Inflammatory macrophage treated with lipopolysaccharide for 4 hours (primary cell): ENCODE measurements at places on chromosomes 5 and 9.

DNA sequence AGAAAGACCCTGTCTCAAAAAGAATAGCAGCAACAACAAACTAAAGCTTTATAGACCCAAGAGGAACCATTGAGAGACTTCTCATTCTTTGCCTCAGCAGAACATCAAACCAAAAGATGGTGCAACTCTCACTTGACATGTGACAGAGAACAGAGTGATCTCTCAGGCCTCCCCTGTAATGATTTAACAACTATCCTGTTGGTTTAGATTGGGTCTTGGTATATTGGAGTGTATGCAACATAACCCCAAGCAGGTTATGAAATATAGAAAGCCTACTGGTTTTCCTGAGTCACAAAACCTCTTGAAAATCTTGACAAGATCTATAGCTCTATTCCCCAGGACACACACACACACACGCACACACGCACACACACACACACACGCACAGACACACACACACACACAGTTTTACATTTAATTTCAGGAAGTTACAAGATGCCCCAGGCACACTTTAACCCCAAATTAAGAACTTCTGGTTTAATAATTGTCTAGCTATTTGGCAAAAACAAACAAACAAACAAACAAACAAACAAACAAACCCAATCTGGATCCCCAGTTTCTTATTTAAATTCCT lies 6.5 kb upstream of the FGF1 start:
- DNase-seq: peak; percentile 62

DNA sequence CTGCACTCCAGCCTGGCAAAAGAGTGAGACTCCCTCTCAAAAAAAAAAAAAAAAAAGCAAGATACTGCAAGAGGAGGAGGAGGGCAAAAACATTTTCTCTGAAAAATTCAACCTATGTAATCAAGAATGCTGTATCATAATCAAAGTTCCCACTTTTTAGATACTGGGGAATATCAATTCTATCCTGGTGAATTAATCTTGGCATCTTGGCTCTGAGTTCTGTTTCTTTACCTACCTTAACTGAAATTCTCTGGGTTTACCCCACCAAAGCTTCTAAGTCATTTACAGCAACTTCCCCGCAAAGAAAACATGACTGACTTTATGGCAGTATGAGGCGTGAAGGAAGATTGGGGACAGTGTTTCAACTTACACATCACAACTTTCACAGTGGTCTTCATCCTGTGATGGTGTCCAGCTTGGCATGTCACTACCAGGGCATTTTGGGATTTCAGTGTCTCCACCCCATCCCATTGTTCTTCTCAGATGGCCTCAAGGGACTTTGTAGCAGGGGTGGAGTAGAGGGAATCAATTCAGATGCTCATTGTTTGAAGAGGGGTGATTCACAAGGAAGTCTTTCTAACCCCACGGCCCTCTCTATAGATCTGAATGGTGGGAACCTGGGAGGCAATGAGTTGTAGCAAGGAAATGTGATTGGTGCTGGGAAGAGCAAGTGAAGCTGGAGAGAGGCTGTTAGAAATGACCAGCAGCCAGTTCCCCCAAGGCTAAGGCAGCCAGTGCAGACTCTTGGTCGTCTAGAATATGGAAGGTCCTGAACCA lies 130.5 kb downstream of the SCAMP1 start:
- no peak for DNase-seq

- no peak for DNase-seq
Observed at GRCh38 chr5:178117923-178118701, 4.8 kb downstream of the N4BP3 start.

DNA sequence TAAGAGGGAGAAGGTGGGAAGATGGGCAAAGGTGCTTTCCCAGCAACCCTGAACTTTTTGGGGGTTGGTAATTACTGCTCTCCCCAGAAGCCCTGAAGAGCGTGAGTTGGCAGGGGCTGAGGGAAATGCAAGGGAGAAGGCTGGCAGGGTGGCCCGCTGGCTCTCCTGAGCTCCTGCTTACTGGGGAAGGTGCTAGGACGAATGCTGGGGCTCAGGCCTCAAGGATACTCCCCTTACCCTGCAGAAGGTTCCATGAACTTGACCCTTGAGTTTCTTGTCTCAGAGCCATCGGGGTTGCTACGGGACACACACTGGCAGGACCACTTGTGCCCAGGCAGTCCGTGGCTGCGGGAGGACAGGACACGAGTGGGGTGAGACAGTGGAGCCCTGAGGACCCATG lies 1.2 kb downstream of the FAM163B start:
- no peak for DNase-seq

DNA sequence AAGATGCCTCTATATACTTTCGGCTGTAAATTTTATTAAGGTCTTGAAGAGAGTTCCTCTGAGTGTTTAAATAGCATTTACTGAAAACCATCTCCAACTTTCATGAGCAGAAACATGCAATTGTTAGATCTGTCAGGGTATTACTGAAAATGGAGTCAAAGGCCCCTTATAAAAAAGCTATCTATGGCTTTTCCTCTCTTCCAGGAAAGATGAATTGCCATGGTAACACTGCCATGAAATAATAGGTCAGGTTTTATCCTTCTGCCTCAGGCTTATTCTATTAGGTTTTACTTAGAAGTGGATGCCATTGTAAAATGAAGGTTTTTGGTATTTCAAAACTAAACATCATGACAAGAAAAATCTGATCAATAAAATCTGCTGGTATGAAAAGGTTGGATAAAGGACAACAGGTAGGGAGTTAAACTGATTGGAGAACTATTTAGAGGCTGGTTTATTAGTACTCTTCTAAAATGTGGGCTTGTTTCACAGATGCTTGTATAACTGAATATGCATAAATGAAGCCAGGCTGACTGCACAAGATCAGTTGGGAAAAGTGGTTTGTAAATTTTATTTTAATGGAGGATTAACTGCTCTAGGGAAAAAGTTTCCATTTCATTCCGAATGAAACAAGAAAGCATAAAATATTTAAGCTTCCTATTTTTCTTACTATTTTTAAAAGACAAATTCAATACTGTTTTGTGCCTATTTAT lies 135.5 kb downstream of the RAB3C start:
- DNase-seq: no peak

DNA sequence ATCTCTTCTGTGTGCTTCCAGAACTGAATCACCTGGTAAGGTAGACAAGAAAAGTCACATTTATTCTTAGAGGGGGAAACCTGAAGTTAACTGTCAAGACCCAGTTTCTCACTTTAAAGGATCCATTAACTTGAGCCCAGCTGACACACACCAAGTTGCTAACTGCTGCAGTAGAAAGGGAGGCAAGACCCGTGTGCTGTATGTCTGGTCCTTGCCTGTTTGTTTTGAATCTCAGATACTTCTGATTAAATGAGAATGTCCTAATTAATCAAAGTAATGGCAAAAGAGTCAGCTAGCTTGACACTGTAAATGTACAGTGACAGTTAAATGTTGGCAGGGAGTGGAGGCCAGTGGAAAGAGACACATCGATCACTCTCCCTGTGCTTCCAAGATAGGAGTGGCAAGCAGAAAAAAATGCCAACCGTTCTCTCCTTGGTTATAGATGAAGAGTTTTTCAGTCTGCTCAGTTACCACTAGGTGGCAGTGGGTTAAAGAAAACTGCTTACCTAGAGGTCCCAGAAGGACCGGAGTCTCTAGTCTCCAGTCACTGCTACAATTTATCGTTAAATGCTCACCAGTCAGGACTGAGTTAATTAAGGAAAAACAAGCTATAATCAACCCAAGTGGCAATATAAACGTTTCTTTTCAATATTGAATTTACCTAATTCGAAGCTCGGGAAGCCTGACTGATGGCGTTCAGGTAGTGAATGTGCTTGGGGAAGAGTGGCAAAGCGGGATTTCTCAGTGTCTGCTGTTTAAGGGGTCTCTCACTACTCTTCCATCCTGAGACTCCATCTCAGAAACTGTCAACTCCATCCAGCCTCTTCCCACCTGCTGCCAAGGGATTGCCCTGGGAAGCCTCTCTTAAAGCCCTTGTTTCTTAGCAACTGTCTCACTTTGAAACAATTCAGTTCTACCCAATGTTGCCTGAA lies 18.4 kb downstream of the LSM11 start:
- peak; percentile 62 for DNase-seq

DNA sequence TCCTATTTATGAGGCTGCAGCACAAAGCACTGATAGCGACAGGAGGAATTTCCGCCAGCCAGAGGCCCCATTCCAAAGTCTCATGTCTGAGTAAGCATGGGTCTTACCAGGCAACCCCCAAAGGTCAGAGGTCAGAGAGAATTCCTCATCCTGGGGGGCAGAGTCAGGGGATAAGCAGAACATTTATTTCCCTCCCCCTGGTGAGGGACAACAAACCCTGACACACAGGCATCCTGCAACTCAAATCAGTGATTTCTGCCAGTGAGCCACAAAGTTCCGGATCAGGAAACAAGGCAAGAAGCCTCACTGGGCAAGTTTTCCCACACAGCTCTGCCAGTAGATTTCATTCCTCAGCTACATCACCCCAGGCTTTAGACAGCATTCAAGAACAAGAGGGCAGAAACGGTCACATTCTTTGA lies 37.0 kb downstream of the ADAMTS12 start:
- DNase-seq: no peak

DNA sequence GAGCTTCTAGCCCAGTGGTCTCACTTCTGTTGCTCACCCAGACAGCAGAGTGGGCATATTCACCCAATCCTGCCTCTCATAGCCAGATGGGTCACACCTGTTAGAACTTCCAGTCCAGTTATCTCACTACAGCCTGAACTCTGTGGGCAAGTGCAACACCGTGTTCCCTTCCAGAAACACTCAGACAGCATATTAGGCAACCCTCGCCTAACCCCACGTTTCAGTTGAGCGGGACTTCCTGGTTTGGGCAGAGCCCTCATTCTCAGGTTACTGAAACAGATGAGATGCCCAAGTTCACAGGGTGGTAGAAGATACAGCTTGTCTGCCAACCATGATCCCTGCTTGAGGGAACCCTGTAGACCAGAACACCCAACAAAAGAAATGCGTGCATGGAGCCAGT lies 538.2 kb downstream of the CYLC2 start:
- no peak for DNase-seq

- no peak for DNase-seq
Observed at GRCh38 chr5:54090495-54091120, 219.8 kb downstream of the ARL15 start.

DNA sequence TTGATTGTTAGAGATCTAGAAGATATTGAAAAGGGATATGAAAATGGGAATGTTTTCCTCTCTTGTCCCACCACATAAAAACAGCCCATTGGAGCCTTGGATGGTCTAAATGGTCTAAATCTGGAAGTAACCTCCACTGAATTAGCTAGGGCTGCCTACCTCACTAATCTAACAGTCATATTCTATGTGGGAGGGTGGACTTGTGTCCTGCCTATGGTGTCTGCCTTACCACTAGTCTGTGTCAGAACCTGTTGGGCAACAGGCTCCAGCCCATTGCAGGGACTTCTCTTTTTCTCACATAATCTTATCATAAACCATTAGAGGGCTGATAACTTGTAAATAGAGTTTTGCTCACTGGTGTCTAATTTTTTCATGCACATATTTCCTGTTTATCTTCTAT lies 548.8 kb upstream of the CDH18 start:
- DNase-seq: peak; percentile 44

DNA sequence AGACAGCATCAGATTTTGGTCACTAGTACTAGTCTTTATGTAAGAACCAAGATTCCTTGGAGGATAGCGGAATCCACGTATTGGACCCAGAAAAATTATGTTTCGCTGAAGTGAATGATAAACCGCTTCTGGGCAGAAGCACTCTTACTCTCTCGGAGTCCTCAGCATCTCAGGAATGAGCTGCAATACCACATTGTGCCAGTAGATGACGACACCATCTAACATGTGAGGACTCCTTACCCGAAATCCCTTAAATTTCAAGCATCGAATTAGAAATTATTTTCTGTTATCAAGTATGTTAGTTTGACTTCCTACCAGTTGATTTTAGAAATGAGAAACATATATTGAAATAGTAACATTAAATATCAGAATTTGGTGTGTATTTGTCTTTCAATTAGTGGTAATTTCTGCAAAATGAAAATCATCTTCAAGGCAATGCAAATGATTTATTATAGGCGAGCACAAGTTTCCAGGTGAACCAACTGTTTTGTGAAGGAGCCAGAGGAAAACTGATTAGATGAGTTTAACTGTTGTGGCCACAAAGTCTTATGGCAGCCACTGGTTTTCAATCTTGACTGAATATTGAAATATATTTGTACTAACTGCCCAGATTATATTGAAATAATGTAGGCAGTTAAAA lies 66.0 kb upstream of the CAMK4 start:
- DNase-seq: peak; percentile 68

- no peak for DNase-seq
Observed at GRCh38 chr9:129419382-129419899, 201.5 kb downstream of the C9orf50 start.

- no peak for DNase-seq
Observed at GRCh38 chr9:21527579-21527978, 45.5 kb upstream of the IFNE start.

GRCh38 chr5:63554191-63554590 lies 408.1 kb downstream of the HTR1A start:
- no peak for DNase-seq

DNA sequence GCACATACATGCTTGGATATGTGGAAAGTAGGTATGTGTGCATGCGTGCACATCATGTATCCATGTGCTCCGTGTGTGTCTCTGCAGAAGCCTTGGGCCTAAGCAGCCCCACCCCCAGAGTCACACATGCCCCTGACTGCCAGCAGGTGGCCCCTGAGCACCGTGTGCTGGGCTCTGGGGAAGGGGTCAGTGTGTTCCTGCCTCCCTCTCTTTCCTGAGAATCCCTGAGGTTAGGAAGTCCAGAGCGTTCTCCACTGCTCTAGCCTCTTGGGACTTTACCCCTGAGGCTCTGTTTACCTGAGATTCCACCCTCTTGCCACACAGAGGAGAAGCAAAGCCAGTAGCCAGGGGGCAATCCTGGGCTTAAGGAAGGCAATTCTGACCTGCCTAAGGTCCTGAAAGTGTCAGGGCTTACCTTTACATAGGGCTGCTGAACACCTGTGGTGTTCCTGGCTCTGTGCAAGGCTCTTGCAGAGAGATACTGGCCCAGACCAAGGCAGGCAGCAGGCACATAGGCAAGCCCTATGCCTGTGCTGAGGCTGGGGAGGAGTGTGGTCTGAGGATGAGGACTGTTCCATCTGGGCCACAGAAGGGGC lies 207.3 kb downstream of the TMEM38B start:
- DNase-seq: no peak

GRCh38 chr5:74239261-74239660 lies 401.3 kb downstream of the ENC1 start:
- peak; percentile 90 for DNase-seq

DNA sequence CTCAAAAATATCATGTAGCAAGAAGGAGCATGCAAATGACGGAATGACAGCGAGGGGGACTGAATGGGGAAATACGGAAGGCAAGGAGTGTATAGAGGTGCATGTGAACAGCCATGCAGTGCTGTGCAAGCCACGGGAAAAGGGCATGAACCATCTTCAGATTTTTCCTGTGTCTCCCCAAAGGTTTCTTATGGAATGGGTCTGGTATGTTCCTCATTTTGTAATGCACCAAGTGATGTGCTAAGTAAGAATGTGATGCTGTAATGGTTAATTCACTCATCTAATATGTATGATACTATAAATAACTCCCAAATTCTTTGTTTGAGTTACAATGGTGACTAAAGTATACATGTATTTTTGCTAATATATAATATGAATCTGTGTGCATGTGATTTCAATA lies 99.0 kb upstream of the DAB2 start:
- no peak for DNase-seq

GRCh38 chr9:137172901-137173795 lies 1.3 kb upstream of the TMEM210 start:
- no peak for DNase-seq
